ENCODE measurements at places on chromosomes 2 and 18.
A peak's percentile ranks its signal among the peaks of the same experiment; 100 is the strongest.

- peak; percentile 10 for DNase-seq
These were observed 458 bp downstream of the HYCC2 start for GRCh38 chr2:201070948-201071478.

- DNase-seq, result no peak
These were observed 32.6 kb downstream of the CIB4 start for GRCh38 chr2:26608557-26608956.

- DNase-seq, result no peak
These were observed 42.9 kb downstream of the COA5 start for GRCh38 chr2:98565286-98565860.

DNA sequence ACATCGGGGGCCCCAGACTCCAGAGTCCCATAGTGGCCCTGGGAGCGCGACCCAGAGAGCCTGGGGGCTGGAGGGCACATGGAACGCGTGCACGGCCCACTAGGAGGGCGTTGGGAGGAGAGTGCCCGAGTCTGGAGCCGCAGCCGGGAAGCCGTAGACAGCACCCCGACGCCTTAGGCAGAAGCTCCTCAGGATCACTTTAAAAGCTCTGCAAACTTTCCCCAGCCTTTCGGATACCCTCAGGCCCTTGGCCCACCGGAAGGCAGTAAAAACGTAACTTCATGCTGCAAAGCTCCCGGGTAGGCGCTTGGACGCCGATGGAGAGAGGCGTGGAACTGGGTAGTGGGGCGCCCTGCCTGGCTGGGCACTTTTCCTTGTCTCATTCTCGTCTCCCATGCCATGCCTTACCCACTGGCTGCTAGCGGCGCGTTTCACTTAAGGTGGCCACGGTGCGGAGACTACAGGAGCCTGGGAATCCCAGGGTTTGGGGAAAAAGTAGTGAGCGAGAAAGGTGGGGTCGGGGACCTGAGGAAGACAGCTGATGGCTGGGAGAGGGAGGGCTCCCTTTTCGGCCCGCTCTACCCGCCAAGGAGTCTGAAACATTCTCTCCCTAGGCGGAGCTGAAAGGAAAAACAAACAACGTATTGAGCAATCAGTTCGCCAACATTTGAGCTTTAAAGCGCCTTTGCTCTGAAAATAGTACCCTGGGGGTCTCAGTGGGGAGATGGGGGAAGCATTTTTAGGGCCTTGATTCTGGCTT lies 141.8 kb downstream of the MEIS1 start:
- no peak for DNase-seq

- DNase-seq, result no peak
These were observed 20.1 kb upstream of the VIT start for GRCh38 chr2:36676364-36676763.

- DNase-seq, result no peak
These were observed 264.9 kb downstream of the SUCLG1 start for GRCh38 chr2:84194181-84194580.

GRCh38 chr18:64986906-64987495 lies 763.8 kb upstream of the CDH7 start:
- DNase-seq, result no peak

Data from NCI-H1092 treated with DMSO at 0.1 percent for 48 hours (cell line).